ENCODE measurements at places on chromosomes 12 and 14.
A peak's percentile ranks its signal among the peaks of the same experiment; 100 is the strongest.

- DNase-seq, result peak; percentile 77
Observed at GRCh38 chr12:53223389-53224060, 8.5 kb downstream of the RARG start.

DNA sequence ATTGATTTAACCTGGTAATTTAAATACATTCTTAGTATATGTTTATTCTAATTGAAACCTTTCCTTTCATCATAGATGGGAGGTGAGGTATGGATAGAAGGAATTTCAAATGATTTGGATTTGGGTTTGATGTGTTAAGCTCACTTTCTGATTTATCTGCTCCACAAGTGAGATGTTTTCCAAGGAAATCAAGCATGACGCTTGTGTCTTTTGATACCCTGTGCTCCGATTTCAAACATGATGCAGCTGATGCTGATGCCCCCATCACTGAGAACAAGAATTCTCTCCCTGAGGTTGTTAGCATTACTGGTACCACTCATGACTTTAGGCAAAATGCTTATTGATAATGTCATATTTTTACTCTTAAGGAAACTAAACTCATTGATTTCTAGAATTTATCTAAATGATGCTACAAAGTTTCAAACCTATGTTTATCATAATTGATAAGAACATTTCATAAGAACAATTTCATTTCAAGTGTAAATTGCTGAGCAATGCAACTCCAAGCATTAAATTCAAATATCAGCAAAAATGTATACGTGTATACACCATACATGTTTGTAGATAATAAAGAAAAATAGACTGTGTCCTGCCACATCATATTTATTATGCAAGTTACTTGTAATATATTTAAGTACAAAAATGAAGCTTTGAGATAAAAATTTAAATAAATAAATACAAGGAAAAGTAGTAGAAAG, 75.5 kb upstream of the LRIG3 start:
- no peak for DNase-seq

DNA sequence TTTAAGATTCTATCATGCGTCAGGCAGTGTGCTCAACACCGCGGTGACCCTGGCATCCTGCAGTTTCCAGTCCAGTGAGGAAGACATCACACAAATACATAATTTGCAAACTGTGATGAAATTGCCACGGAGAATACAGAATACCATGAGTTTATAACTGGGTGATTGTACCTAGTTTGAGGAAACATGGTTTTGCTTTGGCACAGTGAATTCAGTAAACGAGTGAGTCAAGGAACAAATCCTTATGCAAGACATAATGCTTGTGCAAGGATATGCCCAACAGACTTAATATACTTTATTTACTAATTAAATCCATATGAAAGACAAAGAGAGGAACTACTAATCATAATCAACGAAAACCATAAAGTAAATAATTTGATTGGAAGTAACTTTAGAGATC, 311.8 kb upstream of the TMTC1 start:
- DNase-seq, result no peak

- no peak for DNase-seq
Observed at GRCh38 chr12:131747276-131748177, 36.6 kb downstream of the SFSWAP start.

DNA sequence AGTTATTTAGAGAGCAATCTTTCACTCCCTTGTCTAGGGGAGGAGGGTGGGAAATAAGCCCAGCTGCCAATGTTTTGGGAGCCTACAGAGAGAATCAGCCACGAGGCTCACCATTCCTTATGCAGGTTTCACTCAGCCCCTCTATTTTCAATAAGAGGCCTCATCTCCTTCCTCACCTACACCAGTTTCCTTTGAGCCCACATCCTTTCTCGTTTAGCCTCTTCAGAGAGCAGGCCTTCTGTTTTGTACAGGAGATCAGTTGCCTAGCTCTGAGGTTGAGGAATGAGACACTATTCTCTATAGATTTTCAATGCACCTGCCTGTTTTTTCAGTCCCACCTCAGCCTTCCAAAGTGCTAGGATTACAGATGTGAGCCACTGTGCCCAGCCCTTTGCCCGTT, 17.9 kb downstream of the SNAPC1 start:
- no peak for DNase-seq

DNA sequence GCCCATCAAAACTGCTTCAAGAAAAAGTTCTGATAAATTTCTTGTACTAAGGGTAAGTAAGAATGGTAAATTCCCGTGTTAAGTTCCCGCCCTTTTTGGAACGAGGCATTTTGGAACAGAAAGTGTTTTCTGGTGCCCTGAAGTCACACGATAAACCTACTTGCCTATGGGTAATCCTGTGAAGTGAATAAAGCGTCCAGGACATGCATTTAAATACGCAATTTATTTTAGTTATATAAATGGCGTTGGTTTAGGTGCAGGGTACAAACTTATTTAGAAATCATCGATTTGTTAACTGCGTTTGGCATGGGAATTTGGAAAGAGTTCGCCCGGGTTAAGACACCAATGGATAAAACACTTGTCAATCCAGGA, 715 bp upstream of the RAP1B start:
- peak; percentile 53 for DNase-seq

DNA sequence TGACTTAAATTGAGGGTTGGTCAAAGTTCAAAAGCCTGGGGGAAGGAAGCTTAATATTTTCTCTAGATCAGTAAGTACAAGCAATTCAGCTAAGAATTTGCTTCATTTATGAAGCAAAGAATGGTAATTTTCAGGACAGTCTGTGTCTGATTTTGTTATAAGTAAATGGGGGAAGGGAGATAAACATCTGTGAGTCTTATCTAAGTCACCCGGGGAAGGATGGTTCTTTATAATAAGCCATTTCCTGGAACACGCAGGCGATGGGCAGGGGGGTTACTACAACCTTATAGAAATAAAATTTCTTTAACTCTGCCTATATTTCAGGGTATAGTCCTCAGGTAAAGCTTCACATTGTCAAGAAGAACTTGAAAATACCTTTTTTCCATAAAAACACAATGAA, 42.9 kb downstream of the HELB start:
- no peak for DNase-seq

DNA sequence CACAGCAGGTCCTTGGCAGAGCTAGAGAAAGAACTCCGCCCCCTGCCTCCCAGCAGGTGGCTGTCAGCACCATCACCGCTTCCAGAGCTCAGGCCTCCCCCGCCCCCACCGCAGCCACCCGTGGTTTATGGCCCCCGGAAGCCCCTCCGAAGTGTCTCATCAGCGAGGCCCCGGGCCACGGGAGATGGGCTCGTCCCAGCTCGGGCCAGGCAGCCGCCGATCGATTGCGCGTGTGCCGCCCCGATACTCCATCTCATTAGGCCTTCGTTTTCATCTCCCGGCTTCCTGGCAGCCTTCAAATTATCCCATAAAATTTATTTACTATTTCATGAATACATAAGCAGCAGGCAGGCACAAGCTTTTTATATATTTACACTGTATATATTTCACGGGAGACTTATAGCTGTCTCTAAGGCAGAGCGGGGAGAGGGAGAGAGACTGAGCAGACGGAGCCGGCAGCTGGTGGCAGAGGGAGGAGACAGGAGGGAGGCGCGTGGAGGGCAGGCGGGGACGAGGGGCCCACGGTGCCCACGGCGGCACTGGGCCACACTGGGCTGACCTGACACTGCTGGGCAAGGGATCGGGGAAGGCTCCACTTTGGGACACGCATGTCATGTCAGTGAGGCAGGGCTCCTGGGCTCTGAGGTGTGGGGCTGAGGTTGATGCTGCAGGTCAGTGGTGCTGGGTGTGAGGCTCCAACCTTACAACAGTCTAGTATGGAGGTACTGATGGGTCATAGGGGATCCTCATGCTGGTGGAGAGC, 241.2 kb downstream of the RBM19 start:
- DNase-seq, result no peak

GRCh38 chr12:97797473-97797872, 334.9 kb downstream of the RMST start:
- no peak for DNase-seq

GRCh38 chr12:18267427-18268099, 6.2 kb downstream of the PIK3C2G start:
- no peak for DNase-seq

DNA sequence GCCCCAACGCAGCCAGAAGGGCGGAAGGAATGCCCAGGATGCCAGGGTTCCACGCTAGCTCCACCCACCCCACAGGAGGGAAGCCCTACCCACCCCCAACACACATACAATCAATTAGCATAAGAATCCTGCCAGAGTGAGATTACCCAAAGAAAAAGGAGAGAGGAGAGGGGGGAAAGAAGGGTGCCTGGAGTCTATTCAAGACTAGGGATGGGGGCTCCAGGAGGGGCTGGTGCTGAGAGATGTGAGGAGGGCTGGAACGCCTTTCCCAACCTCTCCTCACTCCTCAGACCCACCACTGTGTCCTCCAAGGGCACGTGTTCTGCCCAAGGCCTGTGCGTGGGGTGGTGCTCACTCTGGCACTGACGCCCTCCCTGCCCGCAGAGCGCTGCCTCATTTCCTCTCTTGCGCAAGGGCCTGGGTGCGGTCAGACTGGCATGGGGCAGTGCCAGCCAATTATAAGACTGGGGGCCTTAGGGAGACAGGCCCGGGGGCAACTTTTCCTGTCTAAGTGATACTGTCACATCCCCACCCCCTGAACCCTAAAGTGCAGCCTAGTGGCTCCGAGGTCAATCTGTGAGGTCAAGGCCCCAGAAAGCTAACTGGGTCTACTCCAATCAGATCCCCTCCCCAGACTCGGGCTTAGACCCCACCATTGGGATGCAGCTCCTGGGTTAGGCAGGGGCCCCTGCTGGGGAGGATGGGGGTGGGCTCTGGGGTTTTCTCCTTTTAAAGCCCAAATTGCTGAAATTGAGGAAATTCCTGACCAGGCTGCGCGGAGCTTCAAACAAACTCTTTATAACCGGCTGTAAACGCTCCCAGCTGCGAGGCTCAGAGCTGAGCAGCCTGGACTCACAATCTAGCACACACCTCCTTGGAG, 10.2 kb upstream of the ITGB7 start:
- peak; percentile 53 for DNase-seq

GRCh38 chr12:100295764-100296555, 29.0 kb downstream of the SCYL2 start:
- peak; percentile 3 for DNase-seq

GRCh38 chr14:23183158-23183470, 346 bp downstream of the SLC7A8 start:
- DNase-seq, result no peak

DNA sequence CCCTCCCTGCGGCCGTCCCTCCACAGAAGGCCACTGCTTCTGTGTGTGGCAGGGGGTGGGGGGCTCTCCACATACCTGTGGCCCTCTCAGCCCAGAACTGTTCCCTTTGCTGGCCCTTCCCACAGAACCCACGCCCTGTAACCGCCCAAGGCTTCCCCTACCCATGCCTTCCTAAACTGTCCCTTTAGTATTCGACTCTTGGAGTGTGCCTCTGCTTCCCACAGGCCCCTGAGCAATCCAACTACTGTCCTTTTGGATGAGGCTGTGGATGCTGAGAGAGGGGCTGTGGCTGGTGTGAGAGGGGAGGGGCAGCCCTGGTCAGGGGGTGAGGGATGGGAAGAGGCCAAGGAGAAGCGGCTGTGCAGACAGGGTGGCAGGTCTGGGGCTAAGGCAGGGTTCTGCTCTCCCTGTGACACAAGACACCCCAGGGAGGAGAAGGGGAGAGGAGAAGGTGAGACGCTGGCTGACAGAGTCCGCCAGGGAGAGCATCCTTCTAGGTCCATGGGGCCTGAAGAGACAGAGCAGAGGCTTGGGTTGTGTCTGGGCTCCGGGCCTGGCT, 46.0 kb downstream of the DLK1 start:
- no peak for DNase-seq

DNA sequence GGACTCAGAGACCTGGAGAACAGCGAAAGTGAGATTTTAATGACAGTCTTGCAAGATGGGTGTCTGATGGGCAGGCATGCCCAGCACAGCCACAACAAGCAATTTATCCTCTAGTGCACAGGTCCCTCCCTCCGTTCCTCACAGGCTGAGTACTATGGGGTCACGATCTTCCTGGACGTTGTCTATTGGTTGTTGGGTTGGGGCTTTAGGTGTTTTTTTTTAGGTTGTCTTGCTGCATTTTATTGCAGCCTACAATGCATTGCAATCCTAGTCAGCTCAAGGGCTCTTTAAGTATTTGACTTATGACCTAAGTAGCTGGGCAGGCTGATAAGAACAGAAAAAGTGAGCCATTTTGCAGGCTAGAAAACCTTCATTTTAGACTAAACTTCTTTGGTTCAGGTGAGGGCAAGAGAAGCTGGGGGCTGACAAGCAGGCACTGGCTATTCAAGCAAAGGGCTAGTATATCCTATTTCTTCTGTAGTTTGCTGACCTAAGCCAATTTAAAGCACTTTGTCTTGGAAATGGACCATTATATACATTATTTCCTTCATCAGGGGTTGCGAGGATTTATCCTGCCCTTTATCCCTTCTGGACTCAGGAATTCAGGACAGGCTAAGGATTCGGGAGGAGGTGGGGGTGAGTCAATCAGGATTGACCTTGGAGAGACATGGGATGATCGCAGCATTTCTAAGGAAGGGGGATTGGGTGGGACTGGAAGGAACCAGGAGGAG, 6.0 kb downstream of the KRT7 start:
- DNase-seq, result no peak

DNA sequence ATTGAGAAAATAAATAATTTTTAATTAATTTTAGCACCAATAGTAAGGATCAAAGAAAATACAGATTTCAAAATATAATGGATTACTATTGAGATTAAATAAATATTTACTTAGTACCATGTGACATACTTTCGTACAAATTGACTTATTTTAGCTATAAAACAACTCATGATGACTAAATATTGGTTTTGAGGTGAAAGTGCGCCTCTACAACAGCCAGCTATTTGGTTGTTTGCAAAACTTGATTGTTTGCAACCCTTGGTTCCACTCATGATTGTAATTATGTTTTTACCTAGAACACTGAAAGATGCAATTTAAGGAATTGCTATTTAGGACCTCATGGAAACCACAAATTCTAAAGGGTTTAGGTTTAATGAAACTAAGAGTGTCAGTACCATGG, 51.9 kb upstream of the PPM1H start:
- DNase-seq, result no peak

- DNase-seq, result peak; percentile 28
Observed at GRCh38 chr14:50530794-50531365, 1.5 kb downstream of the MAP4K5 start.

- DNase-seq, result no peak
Observed at GRCh38 chr14:70886421-70887206, 20.6 kb upstream of the PCNX1 start.

DNA sequence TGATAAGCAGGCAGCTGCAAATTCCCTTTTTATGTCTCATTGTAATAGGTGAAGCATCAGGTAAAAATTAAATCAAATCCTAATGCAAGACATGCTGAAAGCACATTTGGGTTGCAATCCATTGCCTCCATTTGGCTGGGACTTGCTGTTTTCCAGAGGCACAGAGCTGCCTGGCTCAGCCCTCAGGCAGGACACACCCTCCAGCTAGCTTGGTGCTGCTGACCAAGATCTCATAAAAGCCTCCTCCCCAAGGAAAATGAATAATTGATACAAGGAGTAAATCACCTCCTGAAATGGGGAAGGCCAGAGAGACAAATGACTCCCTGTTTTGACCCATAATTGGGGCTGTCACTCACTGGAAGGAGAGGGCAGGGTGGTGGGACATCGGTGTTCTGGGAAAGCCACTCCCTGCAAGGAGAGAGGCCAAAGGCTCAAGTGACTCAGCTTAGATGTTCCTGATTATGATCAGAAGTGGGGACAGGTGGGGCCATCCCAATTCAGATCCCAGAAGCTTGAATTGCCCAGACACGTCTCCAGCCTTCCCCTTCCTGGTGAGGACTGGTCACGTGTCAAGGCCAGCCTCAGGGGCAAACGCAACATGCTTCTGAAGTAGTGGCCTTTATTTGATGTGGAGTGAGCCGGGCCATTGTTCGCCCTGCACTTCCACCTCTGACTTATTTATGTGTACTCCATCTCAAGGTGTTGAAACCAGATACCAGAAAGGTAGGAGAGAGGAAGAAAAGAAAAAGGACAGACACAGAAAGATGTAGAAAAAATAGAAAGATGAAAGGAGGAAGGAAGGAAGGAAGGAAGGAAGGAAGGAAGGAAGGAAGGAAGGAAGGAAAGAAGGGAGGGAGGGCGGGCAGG, 773.7 kb downstream of the BCL11B start:
- DNase-seq, result no peak
